ENCODE measurements at places on chromosomes 11 and 22.

GRCh38 chr11:104003491-104003890, 32.9 kb upstream of the DDI1 start:
- no peak for ATAC-seq

- no peak for ATAC-seq
Observed at GRCh38 chr11:40185793-40186192, 1273.7 kb downstream of the LRRC4C start.

GRCh38 chr11:69316956-69317355, 23.0 kb downstream of the MYEOV start:
- ATAC-seq: no peak

DNA sequence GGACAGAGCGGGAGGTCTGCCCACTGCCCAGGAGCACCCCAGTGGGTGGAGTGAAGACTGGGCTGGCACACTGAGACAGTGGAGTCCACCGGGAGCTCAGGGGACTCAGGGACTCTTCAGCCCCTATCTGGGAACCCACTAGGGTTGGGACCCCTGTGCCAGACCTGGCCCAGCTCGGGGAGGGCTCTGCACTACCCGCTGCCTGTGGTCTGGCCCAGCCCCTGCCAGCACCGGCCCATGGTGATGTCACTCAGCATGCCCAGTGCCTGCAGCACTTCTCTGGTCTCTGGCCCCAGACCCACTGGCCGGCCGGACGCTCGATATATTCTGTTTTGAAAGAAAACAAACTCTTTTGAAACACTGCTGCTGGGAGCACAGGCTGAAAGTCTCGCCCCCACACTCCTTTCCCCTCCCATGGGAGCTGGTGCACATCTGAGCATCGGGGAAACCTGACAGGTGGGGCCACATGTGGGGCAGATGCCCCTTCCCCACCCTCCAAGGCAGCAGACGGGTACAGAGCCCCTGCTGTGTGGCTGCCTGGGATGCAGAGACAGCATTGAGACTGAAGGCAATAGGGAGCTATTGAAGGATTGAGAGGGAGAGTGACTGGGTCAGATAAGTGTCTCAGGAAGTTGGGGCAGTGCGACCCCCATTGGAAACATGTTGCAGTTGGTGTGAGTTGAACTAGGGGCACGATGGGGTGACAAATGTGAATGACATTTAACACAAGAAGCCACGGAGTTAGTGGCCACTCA, 62.9 kb downstream of the MYEOV start:
- ATAC-seq: no peak

DNA sequence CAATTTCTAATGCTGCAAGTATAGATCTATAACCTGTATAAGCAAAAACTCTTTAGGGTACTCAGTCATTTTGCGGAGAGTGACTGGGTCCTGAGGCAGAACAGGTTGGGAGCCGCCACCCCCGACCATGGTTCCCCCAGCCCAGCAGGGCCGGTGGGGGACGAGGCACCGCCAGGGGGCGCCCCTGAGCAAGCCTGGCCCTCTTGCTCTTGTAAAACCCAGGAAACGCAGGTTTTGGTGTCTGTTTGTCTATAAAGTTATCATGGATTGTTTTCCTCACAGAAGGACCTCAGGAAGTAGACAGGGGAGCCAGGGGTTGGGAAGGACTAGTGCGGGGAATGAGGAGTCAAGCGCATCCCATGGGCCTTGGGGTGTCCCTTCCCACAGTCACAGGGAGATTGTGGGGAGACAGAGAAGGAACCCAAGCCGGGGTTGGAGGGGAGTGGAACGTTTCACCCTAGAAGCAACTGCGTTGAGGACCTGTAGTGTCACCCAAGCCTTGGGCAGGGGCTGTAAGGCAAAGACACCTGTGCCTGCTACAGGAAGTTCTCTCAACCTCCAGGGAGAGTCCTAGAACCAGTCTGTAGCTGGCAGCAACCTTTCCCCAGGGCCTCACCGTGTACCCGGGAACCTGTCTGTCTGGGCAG, 26.4 kb downstream of the KCTD17 start:
- peak; percentile 79 for ATAC-seq

DNA sequence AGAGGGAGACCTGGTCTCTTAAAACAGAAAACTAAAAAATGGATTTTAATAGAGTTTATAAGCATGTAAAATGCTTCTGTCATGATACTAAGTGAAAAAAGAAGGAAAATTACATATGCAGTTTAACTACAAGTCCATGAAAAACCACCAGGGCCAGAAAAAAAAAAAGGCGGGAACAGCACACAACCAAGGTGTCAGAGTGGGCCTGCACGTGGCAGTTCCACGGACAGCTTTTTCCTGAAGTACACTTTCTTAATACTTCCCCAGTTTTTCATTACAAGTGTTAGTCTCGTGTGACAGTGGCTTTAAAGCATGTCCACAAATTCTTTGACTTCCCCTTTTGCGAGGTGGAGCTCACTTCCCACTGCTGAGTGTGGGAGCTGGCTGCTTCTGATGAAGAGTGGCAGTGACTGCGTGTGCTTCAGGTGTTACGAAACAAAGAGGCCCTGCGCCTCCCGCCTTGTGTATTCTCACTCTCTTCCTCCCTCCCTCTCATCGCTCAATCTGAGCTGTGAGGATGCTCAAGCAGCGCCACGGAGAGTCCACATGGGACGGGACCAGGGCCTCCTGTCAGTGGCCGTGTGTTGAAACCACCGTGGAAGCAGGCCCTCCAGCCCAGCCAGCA, 16.4 kb downstream of the PPM1F start:
- ATAC-seq: no peak

GRCh38 chr22:23544852-23545251, 35.2 kb downstream of the IGLL1 start:
- no peak for ATAC-seq

- ATAC-seq: no peak
Observed at GRCh38 chr11:13438291-13438690, 24.7 kb downstream of the BTBD10 start.

DNA sequence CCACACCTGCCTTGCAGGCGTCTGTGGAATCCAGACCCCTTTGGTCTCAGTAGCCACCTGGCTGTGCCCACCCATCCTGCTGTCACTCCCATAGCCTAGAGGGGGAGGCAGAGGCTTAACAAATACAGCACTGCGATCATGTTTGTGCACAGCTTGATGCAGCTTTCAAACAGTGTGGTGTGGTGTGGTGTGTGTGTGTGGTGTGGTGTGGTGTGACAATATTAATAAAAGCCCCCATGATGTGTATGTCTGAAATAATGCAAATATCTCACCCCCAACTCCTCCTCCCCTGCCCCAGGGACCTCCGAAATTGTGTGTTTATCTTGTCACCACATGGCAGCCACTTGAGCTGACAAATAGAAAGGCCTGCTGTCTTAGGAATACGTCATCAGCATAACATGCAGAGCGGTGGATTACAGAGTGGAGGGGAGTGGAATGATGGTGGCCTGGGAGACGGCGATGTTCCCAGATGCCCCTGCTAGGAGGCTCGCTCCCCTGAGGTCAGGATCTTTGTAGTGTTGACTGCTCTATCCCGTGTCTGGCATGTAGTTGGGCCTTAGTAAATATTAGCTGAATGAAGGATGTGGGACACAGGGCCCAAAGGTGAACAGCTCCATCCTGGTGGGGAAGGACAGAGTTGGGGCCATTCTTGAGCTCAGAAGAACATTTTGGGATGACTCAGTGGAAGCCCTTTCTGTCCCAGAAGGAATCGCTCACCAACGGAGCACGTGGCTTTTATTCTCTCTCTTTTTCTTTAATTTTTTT, 2.8 kb downstream of the PDXP start:
- peak; percentile 50 for ATAC-seq

DNA sequence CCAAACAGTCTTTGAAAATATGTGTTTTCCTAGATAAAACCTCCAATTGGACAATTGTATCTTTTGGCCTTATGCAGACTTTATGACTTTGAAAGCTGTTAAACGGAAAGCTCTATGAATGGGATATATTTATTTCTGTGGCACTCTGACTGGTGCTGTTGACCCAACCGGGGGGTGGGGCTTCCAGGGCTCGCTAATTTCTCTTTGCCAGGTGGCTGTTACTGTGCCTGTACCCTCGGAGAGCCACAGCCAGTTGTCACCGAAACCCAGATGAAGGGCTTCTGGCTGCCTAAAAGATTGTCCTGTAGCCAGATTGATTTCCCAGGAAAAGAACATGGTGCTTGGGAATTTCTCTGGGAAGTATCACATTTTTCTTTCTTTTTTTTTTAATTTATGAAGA, 132.7 kb upstream of the NAV2 start:
- no peak for ATAC-seq

DNA sequence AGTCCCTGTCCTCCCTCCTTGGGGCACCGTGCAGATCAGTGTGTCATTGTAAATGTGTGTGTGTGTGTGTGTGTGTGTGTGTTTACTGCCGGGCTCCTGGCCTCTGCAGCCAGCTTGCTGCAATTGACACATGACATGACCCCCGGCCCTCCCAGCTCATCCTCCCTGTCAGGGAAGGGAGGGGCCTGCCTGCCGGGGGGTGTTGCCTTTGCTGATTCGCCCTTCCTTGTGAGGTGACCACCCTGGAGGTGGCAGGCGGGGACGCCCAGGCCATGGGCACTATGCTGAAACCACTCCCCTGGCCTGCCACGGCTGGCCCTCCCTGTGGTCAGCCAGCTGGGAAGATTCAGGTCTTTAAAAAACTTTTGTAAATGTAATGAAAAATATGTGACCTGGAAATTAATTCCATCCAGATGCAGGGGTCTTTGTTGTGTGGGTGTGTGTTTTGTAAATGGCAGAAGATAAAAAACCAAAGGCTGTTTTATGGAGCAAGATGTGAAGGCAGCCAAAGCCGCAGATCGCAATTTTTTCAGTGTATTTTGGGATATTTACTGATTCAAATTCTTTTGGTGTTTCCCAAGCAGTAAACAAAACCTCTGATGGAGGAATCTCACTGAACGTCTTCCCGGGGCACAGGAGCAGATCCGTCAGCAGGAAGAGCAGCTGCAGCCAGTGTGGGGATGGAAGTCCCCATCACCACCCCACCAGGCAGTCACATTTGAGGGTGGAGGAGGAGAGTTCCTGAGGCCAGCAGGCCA, 23.2 kb downstream of the SHISAL1 start:
- no peak for ATAC-seq

- ATAC-seq: no peak
Observed at GRCh38 chr11:110287537-110287936, 8.9 kb downstream of the RDX start.

DNA sequence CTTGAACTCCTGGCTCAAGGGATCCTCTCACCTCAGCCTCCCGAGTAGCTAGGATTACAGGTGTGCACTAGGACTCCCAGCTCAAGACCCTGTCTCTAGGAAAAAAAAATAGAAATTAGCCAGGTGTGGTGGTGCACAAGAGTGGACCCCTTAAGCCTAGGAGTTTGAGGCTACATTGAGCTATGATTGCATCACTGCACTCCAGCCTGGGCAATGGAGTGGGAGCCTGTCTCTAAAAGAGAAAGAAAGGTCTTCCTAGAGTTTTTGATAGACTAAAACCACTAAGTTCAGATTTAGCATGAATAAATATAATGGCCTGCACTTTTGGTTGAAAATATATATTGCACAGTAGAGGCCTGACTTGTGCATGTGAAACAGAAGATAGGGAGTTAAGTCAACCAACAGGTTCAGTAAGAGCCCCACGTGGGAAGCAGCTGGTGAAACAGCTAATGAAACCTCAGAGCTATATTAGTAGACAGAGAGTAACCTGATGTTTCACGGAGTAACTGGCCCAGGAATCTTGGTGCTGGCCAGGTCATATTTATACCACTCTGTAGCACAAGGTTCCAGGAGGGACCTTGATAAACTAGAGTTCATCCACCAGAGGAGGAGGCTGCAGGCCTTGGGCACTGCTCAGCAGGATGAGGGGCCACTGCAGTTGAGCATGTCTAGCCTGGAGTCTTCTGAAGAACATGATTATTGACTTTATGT, 4.6 kb upstream of the MICAL3 start:
- ATAC-seq: no peak

GRCh38 chr11:59754494-59754858, 700 bp upstream of the STX3 start:
- peak; percentile 25 for ATAC-seq

GRCh38 chr22:43174941-43175531, 11.9 kb downstream of the TTLL12 start:
- no peak for ATAC-seq
